Posterior cingulate gyrus (tissue), 11 donors: ENCODE measurements at places on chromosomes 16 and 17.
A peak's percentile ranks its signal among the peaks of the same experiment; 100 is the strongest.

DNA sequence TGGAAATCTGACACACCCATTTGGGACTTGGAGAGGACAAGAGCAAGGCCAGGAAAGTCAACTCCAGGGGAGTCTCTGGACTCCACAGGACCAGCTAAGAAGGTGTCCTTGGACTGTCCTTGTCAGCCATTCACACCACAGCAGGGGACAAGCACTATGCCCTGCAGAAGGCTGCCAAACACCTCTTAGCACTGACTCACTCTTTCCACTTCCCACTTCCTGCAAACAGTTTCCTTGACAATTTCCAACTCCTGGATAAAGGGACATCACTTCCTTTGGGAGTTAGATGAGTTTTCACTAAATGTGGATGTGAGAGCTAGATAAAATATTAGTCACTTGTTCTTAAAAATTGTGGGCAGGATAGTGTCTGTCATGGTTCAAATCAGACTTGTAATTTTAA is 37.8 kb upstream of the BCAR1 start:
- DNase-seq: no peak

GRCh38 chr16:1651094-1651973 is 26.7 kb upstream of the JPT2 start:
- no peak for DNase-seq

GRCh38 chr17:11871773-11872172 is 125.5 kb downstream of the ZNF18 start:
- DNase-seq: no peak

GRCh38 chr17:66359351-66359750 is 56.9 kb downstream of the PRKCA start:
- DNase-seq: no peak

- DNase-seq: peak; percentile 82
These were observed 1.0 kb downstream of the TELO2 start for GRCh38 chr16:1494129-1494640.

GRCh38 chr17:82477934-82478333 is 19.4 kb downstream of the NARF start:
- DNase-seq: no peak

GRCh38 chr17:43999024-43999423 is 5.4 kb upstream of the NAGS start:
- DNase-seq: no peak

GRCh38 chr16:14501331-14502255 is 128.5 kb downstream of the PARN start:
- peak; percentile 76 for DNase-seq

DNA sequence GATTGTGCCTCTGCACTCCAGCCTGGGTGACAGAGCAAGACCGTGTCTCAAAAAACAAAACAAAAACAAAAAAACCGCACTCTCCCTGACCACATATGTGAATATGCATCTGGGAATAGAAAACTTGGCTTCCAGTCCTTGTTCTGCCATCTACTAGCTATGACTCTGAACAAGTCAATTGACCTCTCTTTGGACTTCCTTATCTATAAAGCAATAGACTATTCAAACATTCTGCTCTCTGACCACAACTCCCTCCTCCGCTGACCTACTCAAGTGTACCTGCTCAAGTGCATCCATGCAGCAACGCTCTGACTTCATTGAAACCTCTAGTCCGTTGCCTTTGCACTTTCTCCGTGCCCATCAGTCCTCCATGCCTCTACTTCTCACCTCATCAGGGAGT is 52.6 kb upstream of the KDM6B start:
- no peak for DNase-seq

- DNase-seq: no peak
These were observed 693 bp upstream of the HOXB4 start for GRCh38 chr17:48578616-48579470.

DNA sequence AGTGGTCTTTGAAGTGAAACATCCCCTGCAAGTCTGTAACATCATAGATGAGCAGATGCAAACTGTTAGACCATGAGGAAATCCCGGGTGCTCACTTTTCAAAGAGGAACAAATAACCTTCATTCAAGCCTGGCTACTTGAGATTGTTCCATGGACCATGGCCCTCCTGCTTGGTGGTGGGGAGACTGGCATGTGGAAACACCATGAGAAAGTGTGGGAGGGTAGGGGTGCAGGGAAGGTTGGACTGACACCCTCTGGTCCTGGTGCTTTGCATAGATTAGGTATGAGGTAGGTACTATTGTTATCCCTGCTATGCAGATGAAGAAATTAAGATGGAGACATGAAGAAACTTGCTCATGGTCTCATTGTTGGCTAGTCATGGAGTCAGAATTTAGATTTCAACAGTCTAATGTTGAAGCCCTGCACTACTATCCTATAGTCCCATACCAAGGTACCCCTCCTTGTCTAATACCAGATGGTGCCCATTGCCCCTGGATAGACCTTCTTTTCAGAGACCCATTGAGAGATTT is 59.0 kb downstream of the SPACA3 start:
- no peak for DNase-seq

DNA sequence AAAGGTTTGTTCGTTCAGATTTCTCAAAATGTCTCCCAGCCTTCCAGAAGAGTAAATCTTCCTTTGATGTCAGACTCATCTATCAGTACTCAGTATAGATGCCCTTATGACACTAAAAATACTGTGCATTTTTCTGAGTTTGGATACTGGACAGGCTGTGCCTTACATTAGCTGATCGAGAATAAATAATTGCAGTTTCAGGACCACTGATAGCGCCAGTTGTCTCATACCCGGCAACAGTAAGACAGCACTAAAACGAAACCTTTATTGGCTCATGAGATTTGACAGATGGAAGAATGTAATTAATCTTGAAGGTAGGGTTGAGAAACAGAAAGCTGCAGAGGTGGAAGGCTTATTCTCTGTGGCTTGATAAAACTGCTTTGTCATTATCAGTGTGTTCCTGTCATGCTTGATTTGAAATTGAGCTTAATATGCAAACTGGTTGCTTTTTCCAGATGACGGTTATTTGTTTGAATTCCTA is 1.2 kb downstream of the ATP6V0A1 start:
- DNase-seq: no peak

- no peak for DNase-seq
These were observed 21.0 kb downstream of the SLC7A6OS start for GRCh38 chr16:68289621-68290329.

DNA sequence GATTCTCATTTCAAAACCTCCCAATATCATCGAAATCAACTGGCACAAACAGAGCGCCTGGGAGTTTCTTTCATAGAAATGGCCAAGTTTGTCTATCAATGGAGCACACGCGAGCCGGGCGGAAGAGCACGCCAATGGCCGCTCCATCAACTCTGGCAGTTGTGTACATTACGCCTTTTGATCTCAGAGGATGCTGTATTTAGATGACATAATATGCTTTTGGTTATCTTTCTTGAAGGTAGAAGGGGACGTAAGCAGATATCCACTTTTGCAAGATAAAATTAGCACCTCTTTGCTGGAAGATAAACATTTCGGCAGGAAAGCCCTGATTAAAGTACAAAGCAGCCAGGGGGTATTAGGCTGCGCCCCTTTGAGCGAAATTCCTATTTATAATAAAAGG is 287.4 kb downstream of the IRF8 start:
- no peak for DNase-seq

DNA sequence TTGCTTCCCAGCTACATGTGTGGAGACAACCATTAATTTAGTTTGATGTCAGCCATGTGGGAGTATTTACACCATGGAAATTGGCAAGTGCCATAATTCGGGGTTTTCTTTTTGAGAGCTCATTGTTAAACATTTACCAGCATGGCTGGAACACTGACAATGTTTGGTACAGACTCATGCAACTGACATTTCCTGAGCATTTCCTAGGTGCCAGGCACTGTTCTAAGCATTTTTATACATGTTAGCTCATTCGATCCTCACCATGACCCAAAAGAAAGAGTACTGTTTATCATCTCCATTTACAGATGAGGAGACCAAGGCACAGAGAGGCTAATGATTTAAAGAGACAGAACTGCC is 86.9 kb downstream of the FOXL1 start:
- no peak for DNase-seq

DNA sequence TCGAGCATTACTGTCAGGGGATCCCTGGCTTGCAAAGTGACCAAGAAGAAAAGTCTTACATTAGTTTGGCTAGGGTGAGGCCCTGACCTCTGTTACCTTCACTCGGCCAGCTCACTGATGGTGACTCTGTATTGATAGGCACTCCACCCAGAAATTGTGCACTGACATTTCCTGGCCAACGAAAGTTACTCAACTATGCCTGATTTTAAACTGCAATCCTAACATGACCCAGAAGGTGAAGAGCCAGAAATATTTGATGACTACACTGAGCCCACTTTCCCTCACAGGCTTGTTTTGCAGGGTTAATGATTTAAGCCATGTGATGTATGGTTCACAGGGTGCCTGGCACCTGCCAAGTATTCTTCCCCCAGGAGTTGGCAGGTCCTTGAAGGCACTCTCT is 208.2 kb upstream of the MAF start:
- DNase-seq: no peak

GRCh38 chr16:17106243-17106791 is 364.4 kb downstream of the XYLT1 start:
- no peak for DNase-seq

GRCh38 chr17:40475234-40475908 is 26.1 kb downstream of the TNS4 start:
- DNase-seq: no peak

DNA sequence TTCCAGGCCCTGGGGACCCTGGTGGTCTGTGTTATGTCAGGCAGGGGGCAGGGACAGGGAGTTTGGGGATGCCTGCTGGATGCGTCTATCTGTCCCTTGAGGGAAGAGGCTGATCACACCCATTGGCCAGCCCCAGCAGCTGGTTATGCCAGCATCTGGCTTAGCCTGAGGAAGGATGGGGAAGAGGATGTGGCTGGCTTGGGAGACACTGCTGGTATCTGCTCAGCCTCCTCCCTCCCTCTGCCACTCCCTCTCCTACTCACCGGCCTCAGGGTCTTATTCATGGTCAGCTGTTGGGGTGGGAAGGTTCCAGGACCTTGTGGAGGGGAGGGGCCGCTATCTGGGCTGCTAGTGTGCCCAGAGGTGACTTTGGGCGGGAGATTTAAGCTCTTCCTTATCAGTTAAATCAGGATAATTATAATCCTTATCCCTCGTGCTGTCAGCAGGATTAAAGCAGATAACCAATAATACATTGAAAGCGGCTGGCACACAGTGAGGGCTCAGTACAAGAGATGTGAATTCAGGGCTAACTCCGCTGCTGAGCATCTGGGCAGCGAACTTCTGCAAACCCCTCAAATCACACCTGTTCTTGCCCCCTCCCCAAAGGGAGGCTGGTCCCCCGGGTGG is 36.0 kb upstream of the MLKL start:
- no peak for DNase-seq

DNA sequence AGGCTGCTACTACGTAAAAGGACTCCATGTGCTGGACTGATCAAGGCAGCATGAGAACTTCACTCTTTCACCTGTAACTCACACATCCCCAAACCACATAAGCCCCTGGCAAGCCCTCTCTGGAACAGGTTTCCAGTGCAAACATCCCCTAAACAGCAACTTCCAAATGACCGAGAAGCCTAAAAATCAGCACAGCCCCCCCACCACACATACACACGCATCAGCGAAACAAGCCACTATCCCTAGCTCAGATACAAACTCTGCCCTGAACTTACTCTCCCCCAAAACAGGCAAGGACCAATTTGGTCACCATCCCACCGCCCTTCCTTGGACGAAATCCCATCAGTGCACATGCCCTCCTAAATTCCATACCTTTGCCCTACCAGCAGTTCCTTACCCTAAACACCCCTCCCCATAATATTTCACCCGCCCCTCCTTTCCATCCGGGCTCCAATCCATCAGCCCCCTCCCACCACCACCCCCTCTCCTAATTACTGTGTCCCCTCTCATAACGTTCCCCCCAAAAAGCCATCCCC is 735 bp downstream of the LSM12 start:
- DNase-seq: no peak

DNA sequence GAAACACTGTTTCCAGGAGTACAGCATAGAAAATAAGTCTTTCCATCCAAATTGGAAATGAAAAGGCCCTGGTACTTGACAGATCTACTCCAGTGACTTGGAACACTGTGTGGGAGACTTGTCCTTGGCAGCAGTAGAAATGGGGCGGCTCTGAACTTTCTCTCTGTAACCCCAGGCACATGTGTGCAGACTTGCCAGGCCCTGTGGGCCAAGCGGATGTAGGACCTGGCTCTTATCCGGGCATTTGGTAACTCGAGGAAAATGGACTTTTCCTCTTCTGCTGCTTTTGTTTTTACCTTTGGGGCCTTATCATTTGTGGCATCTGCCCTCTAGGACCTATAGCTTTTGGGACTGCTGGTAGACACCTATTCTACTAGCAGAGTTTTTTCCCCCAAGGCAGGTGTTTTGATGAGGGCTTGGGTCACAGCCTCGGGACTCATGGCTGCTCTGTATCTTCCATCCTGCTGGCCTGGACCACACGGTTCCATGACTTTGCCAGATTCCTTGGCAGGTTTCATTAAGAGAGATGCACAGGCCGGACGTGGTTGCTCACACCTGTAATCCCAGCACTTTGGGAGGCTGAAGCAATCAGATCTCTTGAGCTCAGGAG is 43.5 kb downstream of the SMPD3 start:
- no peak for DNase-seq

- no peak for DNase-seq
These were observed 23.5 kb downstream of the TMC6 start for GRCh38 chr17:78105101-78105500.

DNA sequence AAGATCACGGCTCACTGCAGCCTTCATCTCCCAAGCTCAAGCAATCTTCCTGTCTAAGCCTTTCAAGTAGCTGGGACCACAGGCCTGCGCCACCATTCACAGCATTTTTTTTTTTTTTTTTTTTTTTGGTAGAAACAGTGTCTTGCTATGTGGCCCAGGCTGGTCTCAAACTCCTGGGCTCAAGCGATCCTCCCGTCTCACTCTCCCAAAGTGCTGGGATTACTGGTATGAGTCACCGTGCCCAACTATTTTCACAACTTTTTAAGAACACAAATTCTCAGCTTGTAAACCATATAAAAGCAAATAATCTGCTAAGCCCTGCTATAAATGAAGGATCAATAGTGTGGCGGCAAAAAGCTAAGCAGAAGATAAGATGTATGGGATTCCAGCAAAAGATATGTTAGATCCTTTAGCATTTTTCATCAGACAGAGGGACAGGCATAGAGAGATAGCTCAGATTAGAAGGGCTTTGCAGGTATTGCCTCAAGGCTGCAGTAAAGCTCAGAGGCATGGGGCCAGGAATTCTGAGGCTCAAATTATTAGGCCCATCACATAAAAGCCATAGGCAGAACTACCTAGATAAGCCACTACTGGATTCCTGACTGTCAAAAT is 55.1 kb downstream of the EMP2 start:
- no peak for DNase-seq

DNA sequence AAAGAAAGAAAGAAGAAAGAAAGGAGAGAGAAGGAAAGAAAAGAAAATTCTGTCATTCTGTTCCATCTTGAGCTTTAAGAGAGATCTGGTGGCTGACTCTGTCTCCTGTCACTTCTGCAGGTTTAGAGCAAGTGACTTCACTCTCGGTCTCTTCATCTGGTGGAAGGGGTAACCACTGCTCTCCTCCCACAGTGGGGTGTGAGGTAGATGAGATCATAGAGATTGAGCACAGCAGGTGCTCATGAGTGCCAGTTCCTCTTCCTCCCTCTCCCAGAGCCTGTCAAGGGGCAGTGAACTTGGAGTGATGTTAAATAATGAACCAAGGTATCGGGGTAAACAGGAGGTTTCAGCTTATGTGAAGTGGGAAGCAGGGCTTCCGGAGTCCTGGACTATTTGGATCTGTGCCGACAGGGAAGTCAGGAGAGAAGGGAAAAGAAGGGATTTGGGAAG is 47.7 kb downstream of the BEAN1 start:
- no peak for DNase-seq
